Tibial nerve (tissue), 4 donors: ENCODE measurements at places on chromosomes 7 and 10. TPM values are rescaled to one million over a fixed set of nuclear protein-coding genes. Genes with fewer than 3 reads are reported as not detected.
A peak's percentile ranks its signal among the peaks of the same experiment; 100 is the strongest.

HKDC1 gene
- total RNA-seq = 11.1 TPM

VPS26A gene
- total RNA-seq = 38.0 TPM

RBP4 gene
- 92.0 TPM for total RNA-seq

PARG gene
- 31.8 TPM for total RNA-seq

HOXA6 gene
- 30.9 TPM for total RNA-seq

CLEC5A gene
- total RNA-seq = 13.1 TPM

TASOR2 gene
- 83.7 TPM for total RNA-seq

ELMO1 gene
- total RNA-seq = 196 TPM

GJD4 gene
- not detected for total RNA-seq

- DNase-seq = peak; percentile 50
Observed at GRCh38 chr10:128530301-128530700, 404.1 kb upstream of the MKI67 start.

GRCh38 chr7:12674053-12674452, 13.4 kb upstream of the ARL4A start:
- DNase-seq = no peak

GRCh38 chr10:111648046-111648445, 535.5 kb downstream of the GPAM start:
- no peak for DNase-seq

GRCh38 chr7:86942081-86942480, 117.4 kb downstream of the ELAPOR2 start:
- DNase-seq = no peak

- no peak for DNase-seq
Observed at GRCh38 chr10:23474626-23475025, 35.8 kb downstream of the OTUD1 start.

DNA sequence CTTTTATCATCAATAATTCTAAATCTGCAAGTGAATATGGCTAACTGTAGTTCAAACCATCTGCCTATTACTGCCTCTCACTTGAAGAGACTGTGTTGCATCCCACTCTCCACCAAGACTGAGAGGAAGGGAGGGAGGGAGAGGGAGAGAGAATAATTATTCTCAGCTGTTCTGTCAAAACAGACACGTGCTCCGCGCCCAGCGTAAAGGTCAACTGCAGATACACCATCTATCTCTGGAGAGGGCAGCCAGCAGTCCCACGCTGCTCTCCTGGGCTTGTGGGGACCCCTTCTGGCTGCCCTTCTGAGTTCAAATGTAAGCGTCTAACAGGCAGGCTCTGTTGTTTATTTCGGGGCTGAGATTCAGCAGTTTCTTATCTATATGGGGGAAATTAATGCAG, 625.5 kb upstream of the GALNT17 start:
- no peak for DNase-seq

DNA sequence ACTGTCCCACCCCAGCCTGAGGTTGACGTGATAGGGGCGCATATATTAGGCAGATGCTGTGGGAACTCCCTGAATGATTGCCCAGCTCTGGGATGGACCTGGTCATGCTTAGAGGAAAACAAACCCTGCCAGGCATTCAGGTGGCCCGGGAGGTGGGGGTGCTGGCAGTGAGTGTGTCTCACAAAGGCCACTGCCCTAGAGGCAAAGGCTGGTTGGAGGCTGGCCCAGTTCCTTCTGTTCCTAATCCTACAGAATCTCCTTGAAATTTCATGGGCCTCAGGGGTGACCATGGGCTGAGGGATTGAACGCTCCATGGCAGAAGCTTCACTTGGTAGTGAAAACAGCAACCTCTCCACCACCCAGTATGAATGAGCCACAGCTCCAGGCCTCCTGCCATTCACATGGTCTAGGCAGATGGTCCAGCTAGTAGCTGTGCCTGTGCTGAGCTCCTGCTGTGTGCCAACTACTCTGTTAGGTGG, 25.6 kb downstream of the ADRA2A start:
- no peak for DNase-seq

DNA sequence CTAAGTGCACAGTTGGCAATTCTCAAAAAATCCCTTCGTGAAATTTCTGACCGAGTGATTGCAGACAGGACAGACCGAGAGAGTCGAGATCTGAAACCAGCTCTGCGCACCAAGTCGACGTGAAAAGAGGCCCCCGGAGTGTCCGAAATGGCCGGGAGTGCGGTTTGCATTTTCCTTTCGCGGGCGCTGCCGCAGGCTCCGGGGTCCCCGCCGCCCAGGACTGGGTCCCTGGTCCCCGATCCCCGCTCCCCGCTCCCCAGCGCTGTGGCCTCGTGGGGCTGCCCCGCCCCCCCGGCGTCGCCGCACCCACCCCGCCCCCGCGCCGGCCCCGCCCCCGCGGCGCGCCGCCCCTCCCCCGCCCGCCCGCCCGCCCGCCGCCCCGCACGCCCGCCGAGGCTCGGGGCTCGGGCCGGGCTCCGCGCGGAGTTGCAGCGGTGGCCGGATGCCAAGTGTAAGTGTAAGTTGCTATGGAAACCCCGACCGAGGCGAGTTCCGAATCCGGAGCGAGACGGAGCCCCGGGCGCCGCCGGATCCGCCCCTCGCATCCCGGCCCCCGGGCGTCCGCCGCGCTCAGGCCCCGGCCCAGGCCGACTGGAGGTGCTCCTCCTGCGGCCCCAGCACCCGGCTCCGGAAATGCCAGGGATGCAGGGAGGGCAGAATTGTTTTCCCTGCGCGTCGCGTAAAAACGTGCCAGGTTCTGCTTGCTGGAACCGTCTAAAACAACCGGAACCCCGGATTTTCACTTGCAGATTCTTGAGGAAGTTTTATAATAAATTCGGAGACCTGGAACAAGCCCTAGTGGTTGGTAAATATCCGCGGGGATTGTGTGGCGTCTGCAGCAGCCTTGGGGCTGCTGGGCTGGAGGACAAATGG, 4.6 kb downstream of the BMI1 start:
- DNase-seq = peak; percentile 46

DNA sequence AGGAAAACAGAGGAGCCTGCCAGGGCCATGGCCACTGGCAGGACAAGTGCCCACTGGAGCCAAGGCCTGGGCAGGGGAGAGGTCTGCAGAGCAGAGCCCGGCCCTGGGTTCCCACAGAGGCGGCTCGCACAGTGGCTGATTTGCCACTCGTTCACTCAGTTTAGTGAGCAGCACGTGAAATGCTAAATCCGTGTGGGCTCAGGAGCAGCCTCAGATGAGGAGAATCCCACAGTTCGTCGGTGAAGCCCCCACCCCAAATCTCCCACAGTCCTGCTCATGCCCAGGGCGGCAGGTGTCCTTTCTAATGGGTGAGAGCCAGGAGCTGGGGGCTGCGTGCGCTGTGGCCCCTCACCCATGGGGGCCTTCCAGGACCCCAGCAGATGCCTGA, 107.7 kb upstream of the FAM20C start:
- DNase-seq = no peak

GRCh38 chr7:50359995-50360925, 55.7 kb downstream of the IKZF1 start:
- no peak for DNase-seq

- DNase-seq = no peak
Observed at GRCh38 chr7:103297837-103298179, 573 bp downstream of the PMPCB start.

DNA sequence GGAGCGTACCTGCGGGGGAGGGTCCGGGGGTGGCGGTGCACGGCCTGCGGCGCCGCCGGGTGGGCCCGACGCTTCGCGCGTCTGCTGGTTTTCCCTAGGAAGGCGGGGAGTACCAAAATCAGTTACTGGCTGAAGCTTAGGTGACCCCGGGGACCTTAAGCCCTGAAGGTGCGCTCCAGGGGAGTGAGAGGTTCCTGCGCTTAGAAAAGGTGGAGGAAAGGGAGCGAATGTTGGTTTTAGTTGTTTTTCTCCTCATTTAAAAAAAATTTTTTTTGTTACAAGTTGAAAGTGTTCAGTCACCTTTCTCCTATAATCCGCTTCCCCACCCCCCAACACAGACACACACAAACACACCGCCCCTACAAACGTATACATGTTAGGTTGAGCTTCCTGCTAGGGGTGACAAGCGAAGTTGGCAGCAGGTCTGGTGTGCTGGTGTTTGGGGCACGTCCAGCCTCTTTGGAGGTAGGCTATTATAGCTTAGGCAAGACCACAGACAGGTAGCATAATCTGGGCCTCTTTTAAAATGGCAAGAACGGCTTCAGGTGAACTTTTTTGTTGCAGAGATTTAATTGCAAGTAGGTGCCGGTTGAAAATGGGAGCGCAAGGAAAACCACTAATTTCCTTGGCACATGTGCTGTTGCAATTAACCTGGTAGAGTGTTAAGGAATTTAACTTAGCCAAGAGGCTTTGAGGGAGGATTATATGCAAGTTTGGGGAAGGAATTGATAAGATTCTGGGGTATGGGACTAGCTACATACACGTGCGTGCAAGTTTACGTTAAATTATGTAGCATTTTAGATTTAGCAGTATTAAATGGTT, 945 bp downstream of the ADD3 start:
- peak; percentile 42 for DNase-seq

GRCh38 chr7:152754075-152754730, 5.3 kb upstream of the ACTR3B start:
- DNase-seq = no peak

- DNase-seq = no peak
Observed at GRCh38 chr10:68276224-68276623, 44.3 kb upstream of the ATOH7 start.

GRCh38 chr7:1080921-1081255, 7.0 kb upstream of the GPER1 start:
- no peak for DNase-seq

- DNase-seq = no peak
Observed at GRCh38 chr10:34091635-34092195, 723.4 kb downstream of the PARD3 start.

- DNase-seq = no peak
Observed at GRCh38 chr7:82017334-82017943, 247.6 kb upstream of the HGF start.

- peak; percentile 74 for DNase-seq
Observed at GRCh38 chr7:105521717-105522463, at the start of gene PUS7. Gene PUS7 (minus strand): TSS chr7:105522271. CDS start chr7:105508512, 13,759 bp downstream.
